ENCODE measurements at places on chromosomes 7 and 10.

DNA sequence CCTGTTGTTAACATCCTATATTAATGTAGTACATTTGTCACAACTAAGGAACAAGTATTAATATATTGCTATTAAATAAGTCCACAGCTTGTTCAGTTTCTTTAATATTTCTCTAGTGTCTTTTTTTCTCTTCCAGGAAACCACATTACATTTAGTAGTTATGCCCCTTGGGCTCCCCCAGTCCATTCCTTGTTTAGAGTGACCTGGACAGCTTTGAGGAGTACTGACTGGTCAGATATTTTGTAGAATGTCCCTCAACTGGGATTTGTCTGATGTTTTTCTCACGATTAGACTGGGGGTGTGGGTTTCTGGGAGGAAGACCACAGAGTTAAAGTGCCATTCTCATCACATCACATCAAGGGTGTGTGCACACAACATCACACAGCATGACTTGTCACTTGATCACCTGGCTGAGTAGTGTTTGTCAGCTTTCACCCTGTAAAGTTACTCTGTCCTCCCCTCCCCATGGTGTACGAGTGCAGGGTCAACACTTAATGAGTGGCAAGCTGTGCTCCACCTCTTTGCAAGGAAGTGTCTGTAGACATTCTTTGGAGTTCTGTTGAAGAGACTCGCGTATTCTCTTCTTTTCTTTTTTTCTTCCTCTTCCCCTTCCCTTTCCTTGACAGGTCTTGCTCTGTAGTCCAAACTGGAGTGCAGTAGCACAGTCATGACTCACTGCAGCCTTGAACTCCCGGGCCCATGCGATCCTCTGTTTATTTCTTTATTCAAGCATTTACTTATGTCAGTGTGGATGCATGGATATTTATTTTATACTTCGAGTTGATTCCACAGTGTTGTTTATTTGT lies 10.2 kb downstream of the LMTK2 start:
- no peak for DNase-seq

DNA sequence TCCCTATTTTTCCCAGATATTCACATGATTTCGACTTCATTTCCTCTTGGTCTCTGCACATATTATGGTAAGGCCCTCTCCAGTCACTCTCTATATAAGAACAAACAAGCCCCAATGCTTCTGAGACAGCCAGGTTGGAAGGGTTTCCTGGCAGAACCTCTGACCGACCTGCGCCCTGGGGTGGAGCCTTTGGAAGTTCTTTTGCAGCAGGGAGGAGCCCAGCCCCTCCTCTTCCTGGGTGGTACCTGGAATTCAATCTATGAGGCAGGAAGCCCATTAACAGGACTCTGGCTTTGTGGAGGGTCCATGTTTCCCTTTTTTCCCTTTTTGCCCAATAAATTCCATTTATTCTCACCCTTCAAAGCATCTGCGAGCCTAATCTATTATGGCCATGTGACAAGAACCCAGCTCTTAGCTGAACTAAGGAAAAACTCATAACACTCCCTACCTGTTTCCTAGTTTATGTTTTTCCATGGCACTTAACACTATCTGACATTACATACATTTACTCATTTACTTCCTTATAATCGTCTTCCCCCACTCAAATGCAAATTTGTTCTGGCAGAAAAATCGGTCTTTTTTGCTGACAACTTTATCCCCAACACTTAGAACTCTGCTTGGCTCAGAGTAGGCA lies 92.5 kb upstream of the FRMD4A start:
- no peak for DNase-seq

DNA sequence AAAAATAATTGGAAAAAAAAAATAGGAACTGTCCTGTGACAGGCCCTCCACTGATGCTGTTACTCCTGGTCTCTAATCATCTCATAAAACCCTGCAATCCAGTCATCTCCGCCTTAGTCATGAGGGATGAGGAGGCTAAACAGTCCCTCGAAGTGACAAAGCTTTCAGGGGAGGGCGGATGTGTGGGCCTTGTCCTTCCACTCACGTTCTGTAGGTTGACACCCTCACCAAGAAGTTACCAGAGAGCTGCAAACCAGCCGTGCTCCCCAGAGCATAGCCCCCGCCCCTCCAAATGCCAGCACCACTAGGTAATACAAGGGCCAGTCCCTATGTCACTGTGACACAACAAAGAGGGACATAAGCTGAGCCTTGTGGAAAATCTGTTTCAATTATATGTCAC lies 11.9 kb downstream of the COBL start:
- no peak for DNase-seq

DNA sequence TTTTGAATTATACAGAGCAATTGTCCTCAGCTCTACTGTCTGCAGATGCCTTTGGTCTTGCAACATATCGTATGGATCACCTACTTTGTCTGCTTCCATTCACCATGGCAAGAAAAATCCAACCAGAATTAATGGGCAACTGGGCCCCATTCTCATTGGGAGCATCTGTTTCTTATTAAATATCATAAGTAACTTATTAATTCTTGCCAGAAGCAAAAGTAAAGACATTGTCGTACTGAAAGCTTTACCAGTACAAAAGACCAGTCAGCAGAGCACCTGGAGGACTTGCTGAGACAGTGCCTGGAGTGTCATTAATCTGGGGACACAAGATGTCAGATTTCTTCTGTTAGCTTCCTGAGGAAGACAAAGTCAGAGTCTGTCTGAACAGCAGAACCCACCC lies 404.5 kb downstream of the INHBA start:
- DNase-seq, result no peak

GRCh38 chr7:128124786-128125185 lies 93.5 kb upstream of the LRRC4 start:
- DNase-seq, result no peak
